ENCODE measurements at places on chromosomes 6 and 20.

DNA sequence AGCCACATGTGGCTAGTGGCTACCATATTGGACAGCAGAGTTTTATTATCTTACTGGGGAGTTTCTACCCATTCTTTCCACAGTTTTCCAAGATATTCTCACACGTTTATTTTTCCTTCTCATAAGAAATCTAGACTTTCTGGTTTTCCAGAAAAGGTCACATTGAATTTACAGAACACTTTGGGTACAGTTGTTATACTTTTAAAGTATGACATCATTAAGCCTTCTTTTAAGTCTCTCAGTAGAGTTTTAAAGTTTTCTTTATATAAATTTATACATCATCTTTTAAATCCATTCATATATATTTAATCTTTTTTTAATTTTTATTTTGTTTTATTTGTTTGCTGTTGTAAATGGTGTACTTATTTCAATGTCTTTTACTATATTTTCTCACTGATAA lies 200.3 kb upstream of the QKI start:
- no peak for DNase-seq

DNA sequence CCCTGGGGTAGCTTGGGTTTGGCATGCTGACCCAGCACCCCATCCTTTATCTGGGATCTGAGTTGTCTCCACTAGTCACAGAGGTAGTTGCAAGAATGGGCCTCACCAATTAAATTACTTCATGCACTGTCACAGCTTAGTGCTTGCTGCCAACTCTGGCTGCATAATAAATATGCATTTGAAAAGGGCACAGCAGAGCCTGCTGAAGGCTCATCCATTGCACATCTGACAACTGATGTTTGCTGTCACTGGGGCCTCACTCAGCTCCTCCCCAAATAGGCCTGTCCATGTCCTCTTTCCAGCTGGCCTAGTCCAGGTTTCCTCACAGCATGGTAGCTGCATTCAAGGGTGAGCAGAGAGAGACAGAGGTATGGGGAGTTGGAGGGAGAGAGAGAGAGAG lies 13.3 kb upstream of the NXT1 start:
- DNase-seq: no peak

- DNase-seq: no peak
Measured at GRCh38 chr6:2688401-2689064, 62.2 kb downstream of the MYLK4 start.

DNA sequence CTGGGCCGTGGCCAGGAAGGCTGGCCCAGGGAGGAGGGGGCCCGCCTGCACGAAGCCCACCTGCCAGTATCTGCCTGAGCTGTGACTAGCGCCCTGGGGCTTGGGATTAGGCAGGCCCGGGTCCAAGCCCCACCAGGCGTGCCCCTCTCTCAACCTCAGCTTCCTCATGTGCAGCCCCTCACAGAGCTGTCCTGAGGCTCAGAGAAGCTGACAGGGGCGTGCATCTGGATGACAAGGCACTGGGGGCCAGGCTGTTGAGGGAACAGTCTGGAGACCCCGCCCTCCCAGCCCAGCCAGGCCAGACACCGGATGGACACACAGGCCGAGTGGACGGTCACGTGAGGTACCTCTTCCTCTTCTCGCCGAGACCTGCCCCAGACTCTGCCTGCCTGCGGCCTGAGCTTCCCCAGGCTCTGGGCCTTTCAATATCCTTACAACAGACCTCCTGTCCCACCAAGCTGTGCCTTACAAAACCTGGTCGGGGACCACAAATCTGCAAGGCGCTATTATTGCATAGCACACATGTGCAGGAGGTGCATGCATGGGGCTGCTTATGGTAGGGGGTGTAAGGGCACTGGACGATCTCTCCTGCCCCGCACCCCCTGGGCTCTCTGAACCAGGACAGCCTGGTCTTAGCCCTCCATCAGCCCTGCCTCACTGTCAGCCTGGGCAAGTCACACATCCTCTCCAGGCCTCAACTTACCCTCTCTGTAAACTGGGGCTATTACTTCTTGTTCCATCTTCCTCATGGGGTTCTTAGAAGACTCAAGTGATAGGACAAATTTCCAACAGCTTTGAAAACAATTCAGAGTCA lies 20.0 kb downstream of the NOL4L start:
- DNase-seq: no peak

DNA sequence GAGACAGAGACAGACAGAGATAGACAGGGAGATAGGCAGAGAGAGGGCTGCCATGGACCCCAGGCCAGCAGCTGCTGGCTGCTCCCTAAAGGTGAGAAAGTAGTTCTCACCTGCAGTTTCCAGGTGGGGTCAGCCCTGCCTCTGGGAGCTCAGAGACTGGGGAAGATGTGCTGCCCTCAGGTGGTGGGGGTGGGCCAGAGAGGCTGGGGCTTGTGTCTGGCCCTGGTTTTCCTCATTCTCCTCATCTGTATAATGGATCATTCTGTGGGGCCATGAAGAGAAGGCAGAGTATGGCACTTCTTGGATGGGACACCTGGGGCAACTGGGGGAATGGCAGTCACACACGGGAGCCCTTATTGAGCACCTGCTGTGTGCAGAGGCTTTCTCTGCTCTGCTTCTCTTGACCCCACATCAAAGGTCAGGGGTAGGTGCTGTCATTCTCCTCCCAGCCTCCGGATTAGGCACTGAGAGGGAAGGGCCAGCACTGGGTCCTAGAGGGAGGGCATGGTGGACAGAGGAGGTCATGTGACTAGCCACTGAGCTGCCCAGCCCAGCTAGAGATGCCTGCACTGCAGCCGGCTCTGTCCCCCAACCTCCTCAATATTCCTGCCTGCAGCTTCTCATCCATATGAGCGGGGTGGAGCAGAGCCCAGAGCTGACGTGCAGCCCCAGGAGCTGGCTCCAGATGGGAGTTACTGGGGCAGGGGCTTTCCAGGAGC lies 4.1 kb downstream of the ANGPT4 start:
- no peak for DNase-seq

- DNase-seq: no peak
Measured at GRCh38 chr20:18323705-18324104, 35.4 kb downstream of the ZNF133 start.

GRCh38 chr6:30880698-30881252 lies 3.5 kb upstream of the DDR1 start:
- DNase-seq: no peak

GRCh38 chr6:165983112-165984072 lies 184.3 kb downstream of the TBXT start:
- no peak for DNase-seq

GRCh38 chr20:45758096-45758495 lies 33.6 kb downstream of the WFDC3 start:
- DNase-seq: no peak

- no peak for DNase-seq
Measured at GRCh38 chr6:22958677-22959076, 389.3 kb downstream of the HDGFL1 start.
